ENCODE measurements at places on chromosomes 16 and 17.
A peak's percentile ranks its signal among the peaks of the same experiment; 100 is the strongest.

DNA sequence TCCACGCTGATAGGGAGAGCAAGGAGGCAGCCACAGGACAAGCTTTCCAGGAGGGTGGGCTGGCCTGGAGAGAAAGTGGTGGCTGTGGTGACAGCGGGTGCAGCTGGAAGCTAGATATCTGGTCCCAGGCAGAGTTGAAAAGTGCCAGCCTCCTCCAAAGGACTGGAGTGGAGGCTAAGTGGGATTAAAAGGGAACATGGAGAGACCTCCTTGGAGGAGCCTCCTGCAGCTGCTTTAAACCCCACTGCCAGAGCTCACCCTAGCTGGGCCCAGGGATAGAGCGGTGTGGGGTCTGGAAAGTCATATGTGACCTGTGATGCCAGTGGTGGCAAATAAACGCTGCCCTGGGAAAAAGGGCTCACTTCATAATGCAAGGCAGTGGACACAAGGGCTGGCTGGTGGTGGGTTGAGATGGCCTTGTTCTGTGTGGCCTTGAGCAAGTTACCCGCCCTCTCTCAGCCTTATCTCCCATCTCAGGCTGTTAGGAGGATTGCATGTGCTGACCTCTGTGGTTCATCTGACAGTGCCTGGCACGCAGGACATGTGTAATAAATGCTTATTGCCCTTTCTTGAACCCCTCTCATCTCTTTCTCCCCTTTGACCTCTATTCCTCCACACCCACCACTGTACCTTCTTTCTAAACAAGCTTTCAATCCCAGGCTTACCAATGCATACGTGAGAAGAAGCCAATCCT, 61.0 kb upstream of the LGALS9 start:
- no peak for DNase-seq

DNA sequence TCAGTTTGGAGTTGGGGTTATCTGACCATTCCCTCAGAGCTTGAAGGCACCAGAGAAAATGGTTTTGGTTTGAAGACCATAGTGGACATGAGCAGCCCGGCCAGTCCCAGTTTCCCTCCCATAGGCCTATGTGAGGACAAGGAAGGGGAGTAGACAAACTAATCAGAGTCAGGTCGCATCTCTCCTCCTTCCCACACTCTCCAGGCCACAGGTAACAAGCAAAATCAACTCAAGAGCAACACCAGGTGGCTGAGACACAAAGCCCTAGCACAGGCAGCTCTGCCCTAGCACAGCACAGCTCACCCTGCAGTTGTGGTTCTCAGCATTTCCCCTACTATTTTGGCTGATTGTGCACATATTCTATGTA, 7.2 kb downstream of the SUPT4H1 start:
- no peak for DNase-seq

- no peak for DNase-seq
Measured at GRCh38 chr17:35006961-35007360, 26.6 kb downstream of the LIG3 start.

GRCh38 chr16:55435387-55435786, 43.6 kb upstream of the MMP2 start:
- DNase-seq = peak; percentile 34

- DNase-seq = no peak
Measured at GRCh38 chr16:68377667-68378393, 67.0 kb downstream of the PRMT7 start.

DNA sequence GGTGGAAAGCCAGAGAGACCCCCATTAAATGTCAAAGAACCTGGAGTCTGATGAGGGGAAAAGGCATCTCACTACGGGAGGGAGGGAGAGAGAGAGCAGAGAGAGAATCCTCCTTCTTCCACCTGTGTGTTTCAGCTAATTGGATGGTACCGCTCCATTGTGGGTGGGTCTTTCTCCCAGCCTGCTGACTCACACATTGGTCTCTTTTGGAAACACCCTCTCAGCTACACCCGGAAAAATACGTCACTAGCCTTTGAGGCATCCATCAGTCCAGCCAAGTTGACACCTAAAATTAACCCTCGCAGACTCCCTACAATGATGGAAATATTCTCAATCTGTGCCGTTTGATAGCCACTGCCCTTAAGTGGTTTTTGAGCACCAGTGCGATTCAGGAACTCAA, 100.4 kb downstream of the ELAC2 start:
- DNase-seq = no peak

DNA sequence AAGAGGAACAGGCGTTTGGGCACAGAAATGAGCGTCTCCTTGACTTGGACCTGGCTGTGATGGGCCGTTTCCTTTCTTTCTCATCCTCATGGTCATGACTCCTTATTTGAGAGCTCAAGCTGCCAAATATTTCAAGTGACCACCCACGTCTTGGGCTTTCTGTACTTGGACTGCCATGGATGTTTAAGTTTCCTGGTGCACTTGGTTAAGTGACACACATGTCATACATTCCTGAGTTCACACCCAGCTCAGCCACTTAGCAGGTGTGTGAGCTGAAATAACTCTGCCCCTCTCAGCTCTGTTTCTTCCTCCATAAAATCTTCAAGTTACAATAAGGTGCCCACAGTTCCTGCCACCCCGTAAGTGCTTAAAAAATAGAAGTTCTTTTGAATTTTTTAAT, 114.5 kb downstream of the CLEC16A start:
- no peak for DNase-seq

DNA sequence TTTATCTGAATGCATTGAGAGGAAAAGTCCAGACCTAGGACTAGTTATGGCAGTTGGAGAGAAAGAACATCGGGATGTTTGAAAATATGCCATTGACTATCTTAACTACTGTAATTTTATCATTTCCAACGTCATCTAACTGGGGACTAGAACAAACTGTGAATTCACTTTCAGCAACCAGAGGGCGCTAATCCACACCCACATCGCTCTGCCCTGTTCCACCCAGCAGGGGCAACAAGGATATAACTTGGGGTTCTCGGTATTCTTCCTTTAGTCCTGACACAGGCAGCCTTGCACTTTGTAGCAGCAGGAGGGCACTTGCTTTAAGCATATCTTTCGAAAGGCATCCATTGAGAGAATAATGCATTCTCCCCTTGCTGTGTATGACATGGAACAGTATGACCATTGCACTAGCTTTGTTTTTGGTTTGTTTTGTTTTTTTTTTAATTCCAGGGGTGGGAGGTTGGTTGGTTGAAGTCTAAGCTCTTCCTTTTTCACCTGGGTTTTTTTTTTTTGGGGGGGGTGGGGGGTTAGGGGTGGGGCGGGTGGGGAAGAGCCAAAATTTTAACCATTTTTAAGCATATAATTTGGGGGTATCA, 31.5 kb downstream of the SIAH1 start:
- DNase-seq = peak; percentile 79

DNA sequence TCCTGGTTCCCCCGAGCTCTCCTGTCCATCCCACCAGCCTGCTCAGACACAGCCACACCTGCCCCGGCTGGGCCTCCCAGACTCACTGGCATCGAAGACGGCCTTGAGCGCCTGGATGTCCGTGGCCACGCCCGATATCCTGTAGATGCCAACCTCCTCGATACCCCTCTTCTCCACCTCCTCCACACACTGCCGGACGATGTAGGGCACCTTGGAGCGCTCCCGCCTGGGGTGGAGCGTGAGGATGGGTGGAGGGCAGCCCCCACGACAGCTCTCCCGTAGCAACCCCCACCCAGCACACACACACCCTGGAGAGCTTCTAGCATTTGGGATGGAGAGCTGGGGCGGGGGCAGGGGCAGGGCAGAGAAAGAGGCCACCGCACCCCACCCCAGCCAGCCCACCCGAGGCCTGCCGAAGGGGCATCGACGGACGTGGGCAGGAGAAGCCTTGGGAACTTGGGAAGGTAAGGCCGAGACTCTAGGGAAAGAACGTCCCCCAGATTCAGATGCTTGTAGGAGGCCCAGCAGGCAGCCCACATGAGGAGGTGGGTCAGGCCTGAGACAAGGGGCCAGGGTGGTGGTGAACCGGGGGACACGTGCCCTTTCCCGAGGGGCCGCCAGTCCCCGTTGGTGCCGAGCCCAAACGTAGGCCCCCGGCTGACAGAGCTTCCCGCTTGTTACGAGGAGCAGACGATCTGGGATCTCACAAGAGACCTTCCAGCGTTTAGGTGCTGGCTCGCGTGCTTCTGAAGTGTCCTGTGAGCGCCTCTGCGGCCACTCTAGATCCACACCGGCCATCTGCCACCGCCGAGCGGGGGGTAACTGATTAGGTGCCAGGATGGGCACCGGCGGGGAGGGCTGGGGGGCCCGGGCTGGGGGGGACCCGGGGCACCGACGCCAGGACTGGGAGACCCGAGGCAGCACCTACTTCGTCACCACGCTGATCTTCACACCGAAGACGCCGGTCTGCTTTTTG, 15.1 kb downstream of the TIMM22 start:
- DNase-seq = no peak

- no peak for DNase-seq
Measured at GRCh38 chr16:83911290-83911689, 12.4 kb downstream of the MLYCD start.

GRCh38 chr17:41020336-41020735, 6.7 kb downstream of the KRTAP1-5 start:
- no peak for DNase-seq

- DNase-seq = no peak
Measured at GRCh38 chr16:65816556-65816955, 549.9 kb upstream of the CDH5 start.
